ENCODE measurements at places on chromosomes 5 and 9. TPM values are rescaled to one million over a fixed set of nuclear protein-coding genes. Genes with fewer than 3 reads are reported as not detected.

- H3K4me3 ChIP-seq: no peak overlapping the region
- H3K4me1 ChIP-seq: no peaks in the 10 kb centered on the region
- no peak overlapping the region for H3K27ac ChIP-seq
- DNase-seq: no peak
These were observed 26.6 kb upstream of the ENHO start for GRCh38 chr9:34549407-34549732.

- DNase-seq: no peak
- H3K4me1 ChIP-seq: no peaks in the 10 kb centered on the region
- no peak overlapping the region for H3K27ac ChIP-seq
These were observed 127.8 kb downstream of the FOCAD start for GRCh38 chr9:20811872-20812271.

DNA sequence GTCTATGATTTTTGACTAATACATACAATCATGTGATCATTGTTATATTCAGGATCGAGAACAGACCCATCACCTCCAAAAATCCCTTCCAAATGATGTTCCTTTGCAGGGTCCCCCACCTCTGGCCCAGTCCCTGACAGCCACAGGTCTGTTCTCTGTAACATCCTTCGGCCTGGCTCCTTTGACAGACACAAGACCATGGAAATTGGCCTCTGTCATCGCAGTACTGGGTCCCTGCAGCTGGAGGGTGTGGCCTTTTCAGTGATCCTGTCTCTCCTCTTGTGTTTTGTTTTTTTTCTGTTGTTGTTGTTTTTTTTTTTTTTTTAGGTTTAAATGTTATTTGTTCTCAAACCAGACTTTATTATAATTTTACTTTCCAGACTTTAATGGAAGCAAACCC lies 27.4 kb upstream of the ANKRD33B start:
- no peak overlapping the region for H3K4me3 ChIP-seq
- no peaks in the 10 kb centered on the region for H3K27me3 ChIP-seq
- DNase-seq: no peak
- no peaks in the 10 kb centered on the region for H3K4me1 ChIP-seq
- H3K27ac ChIP-seq: no peak overlapping the region

DNA sequence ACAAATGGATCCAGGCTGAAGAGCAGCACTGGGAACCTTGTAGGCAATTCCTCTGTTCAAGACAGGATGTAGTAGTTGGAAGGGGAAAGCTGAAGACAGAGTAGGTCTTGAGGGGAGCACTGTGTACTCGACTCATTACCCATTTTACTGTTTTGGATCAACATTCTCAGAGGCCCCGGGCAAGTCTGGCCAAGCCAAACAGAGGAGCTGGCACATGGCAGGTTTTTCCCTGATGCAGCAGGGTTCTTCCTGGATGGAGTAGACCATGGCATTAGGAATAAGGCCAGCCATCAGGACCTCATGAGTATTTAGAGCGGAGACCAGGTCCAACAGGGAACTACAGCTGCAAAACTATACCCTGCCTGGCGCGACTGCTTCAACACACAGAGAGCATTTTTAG lies 4.4 kb downstream of the SVEP1 start:
- no peak overlapping the region for H3K27ac ChIP-seq
- H3K27me3 ChIP-seq: peaks cover 7% of the 10 kb centered on the region
- DNase-seq: no peak
- H3K4me1 ChIP-seq: no peaks in the 10 kb centered on the region

DNA sequence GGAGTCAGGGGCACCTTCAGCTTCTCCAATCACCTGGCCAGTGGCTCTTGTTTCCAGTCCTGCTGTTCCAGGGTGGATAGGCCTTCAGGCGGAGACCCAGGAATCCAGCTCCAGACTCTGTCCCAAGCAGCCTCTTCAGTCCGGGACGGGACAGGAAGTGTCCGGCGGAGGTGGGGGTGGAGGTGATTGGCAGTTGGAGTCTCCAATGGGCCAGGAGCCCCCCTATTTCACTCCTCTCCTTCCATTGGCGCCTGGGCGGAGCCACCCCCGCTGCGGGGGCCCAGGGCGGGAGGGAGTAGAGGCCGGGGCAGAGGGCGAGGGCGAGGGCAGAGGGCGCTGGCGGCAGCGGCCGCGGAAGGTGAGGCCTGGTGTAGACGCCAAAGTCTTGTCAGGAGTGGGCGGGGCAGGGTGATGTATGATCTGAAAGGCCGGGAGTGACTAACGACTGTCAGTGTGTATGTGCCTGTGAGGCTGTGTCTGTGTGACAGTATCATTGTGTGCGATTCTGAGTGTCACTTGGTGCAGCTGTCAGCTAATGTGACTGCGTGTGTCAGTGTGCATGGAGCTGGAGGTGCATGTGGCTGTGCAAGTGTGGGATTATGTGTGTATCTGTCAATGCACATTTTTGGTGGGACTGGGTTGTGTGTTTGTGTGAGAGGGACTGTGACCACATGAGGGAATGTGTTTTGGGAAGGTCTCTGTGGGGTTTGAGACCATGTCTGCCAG lies at the start of gene IL11RA:
TSS of gene IL11RA (plus strand) at position 310 of the 726 bp plus-strand sequence. CDS start 3,033 bp downstream, outside the sequence.
- peak; percentile 41 for DNase-seq
- H3K4me1 ChIP-seq: peaks cover 4% of the 10 kb centered on the region
- H3K4me3 ChIP-seq: peak within 1 kb of the TSS; percentile 8
- no peaks in the 10 kb centered on the region for H3K36me3 ChIP-seq
- H3K27me3 ChIP-seq: no peaks in the 10 kb centered on the region

GRCh38 chr5:82862711-82863110 lies 214.5 kb downstream of the TMEM167A start:
- H3K4me1 ChIP-seq: no peaks in the 10 kb centered on the region
- H3K27ac ChIP-seq: no peak overlapping the region
- no peaks in the 10 kb centered on the region for H3K27me3 ChIP-seq
- H3K36me3 ChIP-seq: no peaks in the 10 kb centered on the region
- H3K4me3 ChIP-seq: no peak overlapping the region

- no peaks in the 10 kb centered on the region for H3K4me1 ChIP-seq
- H3K27ac ChIP-seq: no peak overlapping the region
- H3K27me3 ChIP-seq: no peaks in the 10 kb centered on the region
These were observed 306.6 kb upstream of the DMRT1 start for GRCh38 chr9:534886-535285.

DNA sequence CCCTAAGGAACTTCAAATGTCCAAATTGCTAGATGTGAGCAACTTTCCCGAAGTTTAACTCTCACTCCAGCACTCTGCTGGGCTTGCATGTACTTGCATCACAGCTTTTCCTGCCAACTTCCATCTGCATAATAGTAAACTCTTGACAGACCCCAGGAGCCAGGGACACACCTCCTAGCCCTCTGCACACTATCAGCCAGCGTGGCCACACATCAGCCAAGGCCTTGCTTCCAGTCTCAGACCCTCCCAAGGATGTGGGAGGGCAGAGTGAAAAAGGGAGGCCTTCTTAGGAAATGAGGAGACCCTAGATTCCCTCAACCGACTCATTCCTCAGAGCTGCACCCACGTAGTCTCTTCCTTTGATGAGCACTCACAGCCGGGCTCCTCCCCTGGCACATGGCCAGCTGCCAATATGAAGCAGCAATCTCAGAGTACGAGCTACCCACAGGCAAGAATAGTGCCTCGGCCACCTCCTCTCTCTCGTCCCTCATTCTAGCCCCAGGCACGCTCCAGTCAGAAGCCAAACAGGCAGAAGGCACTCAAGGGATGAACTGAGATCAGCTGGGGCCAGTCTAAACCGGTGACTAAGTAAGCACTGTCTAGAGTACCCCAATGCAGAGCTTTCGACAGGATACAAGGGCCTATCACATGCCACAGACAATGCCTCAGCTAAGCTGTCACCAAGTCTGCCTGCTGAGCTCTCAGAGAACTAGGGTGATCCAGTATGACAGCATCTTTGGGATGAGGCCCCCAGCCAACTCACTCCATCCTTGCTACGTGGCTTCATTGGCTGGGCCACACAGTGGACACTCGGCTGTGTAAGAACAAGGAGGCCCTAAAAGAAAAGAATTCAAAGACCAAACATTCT lies 2.3 kb downstream of the P4HA2 start:
- no peak overlapping the region for H3K4me3 ChIP-seq
- peaks cover 11% of the 10 kb centered on the region for H3K4me1 ChIP-seq
- peak overlapping the region; percentile 89 for H3K27ac ChIP-seq
- peak; percentile 84 for DNase-seq
- no peaks in the 10 kb centered on the region for H3K36me3 ChIP-seq

DNA sequence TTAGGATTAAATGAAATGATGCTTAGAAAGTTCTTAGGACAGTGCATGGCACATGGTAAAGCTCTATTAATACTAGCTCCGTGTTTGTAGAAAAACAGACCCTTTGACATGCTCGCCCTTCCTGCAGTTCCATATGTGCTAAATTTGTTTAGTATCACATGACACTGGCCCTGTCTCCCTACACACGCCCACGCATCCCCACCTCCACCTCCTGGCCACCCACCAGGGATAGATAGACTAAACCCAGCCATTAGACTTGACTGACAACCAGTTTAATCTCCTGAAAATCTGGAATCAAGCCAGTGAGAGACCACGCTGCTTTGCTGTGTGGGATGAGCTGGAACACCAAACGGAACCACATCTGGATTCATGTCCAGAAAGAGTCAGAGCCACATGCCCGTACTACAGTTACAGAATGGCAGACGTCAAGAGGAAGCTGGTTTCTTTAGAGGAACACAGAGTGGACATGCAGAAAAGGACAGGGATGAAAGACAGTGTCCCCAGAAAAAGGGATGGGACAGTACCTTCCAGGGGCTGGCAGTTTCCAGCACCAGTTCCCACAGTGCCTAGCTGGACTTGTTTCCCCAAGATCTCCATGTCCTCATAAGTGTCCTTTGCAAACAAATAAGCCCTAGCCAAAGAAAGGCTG lies 186.1 kb downstream of the PDZD2 start:
- H3K4me1 ChIP-seq: no peaks in the 10 kb centered on the region
- no peaks in the 10 kb centered on the region for H3K27me3 ChIP-seq
- H3K27ac ChIP-seq: no peak overlapping the region
- H3K4me3 ChIP-seq: no peak overlapping the region
- no peak for DNase-seq
- H3K36me3 ChIP-seq: no peaks in the 10 kb centered on the region

DNA sequence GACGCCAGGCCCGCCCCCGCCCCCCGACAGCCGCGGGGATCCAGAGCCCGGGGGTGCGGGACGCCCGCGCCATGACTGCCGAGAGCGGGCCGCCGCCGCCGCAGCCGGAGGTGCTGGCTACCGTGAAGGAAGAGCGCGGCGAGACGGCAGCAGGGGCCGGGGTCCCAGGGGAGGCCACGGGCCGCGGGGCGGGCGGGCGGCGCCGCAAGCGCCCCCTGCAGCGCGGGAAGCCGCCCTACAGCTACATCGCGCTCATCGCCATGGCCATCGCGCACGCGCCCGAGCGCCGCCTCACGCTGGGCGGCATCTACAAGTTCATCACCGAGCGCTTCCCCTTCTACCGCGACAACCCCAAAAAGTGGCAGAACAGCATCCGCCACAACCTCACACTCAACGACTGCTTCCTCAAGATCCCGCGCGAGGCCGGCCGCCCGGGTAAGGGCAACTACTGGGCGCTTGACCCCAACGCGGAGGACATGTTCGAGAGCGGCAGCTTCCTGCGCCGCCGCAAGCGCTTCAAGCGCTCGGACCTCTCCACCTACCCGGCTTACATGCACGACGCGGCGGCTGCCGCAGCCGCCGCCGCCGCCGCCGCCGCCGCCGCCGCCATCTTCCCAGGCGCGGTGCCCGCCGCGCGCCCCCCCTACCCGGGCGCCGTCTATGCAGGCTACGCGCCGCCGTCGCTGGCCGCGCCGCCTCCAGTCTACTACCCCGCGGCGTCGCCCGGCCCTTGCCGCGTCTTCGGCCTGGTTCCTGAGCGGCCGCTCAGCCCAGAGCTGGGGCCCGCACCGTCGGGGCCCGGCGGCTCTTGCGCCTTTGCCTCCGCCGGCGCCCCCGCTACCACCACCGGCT lies 1.0 kb downstream of the FOXE1 start:
- DNase-seq: no peak
- H3K4me1 ChIP-seq: peaks cover 39% of the 10 kb centered on the region
- no peaks in the 10 kb centered on the region for H3K36me3 ChIP-seq
- H3K27ac ChIP-seq: no peak overlapping the region
- H3K27me3 ChIP-seq: no peaks in the 10 kb centered on the region

DNA sequence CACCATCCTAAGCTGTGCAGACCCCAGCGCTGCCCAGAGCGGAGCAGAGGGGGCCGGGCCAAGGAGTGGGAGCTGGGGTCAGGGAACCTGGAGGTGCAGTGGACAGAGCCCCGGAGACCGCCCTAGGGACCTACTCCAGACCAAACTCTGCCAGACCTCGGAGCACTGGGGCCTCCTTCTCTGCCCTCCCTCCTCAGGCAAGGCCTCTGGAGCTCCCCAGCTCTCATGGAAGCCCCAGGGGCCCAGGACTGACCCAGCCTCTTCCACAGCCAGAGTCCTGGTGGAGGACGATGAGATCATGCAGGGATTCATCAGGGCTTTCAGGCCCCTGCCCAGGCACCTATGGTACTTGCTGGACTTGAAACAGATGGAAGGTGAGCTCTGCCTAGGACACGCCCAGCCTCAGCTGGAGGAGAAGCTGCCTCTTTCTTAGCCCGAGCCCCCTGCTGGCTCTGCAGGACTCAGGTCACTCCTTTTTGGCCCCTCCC lies 3.6 kb downstream of the PAEP start:
- no peaks in the 10 kb centered on the region for H3K27me3 ChIP-seq
- DNase-seq: peak; percentile 28
- H3K4me3 ChIP-seq: no peak overlapping the region
- no peaks in the 10 kb centered on the region for H3K4me1 ChIP-seq
- H3K27ac ChIP-seq: no peak overlapping the region

DNA sequence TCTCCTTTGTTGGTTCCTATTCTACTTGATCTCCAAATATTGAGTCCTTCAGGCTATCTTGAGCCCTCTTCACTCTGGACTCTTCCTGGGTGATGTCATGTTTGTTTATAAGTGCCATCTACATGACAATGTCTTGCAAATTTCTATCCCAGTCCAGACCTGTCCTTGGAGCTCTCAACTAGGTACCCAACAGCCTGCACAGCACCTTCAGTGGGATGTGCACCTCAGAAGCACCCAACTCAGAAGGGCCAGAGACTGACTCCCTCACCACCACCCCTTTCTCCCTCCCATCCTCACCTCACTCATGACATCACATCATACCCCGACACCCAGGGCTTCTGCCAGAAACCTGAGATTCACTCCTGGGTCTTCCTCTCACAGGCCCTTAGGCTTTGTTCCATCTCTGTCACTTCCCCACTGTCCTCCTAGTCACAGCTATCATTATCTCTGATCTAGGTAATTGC lies 14.4 kb downstream of the TXN start:
- H3K36me3 ChIP-seq: no peaks in the 10 kb centered on the region
- no peaks in the 10 kb centered on the region for H3K27me3 ChIP-seq
- no peak overlapping the region for H3K4me3 ChIP-seq
- DNase-seq: no peak
- H3K4me1 ChIP-seq: no peaks in the 10 kb centered on the region
- H3K27ac ChIP-seq: no peak overlapping the region

DNA sequence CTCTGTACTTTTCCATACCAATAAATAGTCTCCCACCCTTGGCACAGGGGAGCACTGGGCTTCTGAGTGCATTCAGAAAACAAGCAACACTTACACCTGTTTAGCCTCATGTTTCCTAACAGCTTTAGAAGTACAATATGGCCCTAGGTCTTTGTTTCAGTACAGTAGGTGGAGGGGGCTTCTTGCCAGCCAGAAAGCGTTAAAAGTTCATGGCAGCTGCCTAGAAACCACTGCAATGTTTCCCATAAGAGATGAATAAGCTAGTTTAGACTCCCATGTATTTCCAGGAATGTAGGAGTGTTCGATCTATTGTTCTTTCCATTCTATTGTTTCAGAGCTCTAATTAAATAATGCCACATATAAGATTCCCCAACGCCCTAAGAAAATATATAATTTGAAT lies 444.8 kb downstream of the ARHGEF28 start:
- H3K4me3 ChIP-seq: no peak overlapping the region
- DNase-seq: no peak
- H3K27ac ChIP-seq: no peak overlapping the region
- H3K36me3 ChIP-seq: no peaks in the 10 kb centered on the region
- H3K4me1 ChIP-seq: no peaks in the 10 kb centered on the region

Gene SUB1
- 64.2 TPM for total RNA-seq

Gene IFNB1
- total RNA-seq: not detected

Data from Peyer's patch (tissue), 4 donors.